ENCODE measurements at places on chromosomes 12 and 14. TPM values are rescaled to one million over a fixed set of nuclear protein-coding genes. Genes with fewer than 3 reads are reported as not detected.

DNA sequence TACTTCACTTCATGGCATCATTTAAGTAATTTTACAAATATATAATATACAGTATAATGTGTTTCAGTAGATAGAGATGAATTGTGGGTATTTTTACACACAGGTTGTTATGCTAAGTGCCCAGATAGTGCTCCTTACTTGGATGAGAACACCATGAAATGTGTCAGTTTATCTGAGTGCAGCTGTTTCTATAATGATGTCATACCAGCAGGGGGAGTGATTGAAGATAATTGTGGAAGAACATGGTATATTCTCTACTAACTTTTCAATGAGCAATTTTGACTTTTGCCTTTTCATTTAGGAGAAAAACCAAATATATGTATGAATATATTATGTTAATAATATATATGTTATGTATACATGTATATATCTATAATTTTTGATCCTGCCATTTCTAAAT, 221.6 kb downstream of the LRRK2 start:
- DNase-seq = no peak

DNA sequence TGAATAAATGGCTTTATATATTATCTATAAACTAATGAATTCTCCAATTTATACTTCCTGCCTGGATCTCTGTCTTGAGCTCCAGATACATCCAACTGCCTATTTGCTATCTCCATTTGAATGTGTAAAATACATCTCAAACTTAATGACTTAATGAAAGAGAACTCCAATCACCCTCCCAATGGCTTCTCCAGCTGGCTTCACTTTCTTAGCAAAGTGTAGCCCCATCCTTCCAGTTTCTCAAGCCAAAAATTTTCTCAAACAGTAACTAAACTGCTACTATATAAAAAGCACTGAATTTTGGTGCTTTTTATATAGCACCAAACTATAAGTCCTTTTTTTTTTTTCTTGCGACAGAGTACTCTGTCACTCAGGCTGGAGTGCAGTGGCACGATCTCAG, 2.6 kb downstream of the CRY1 start:
- no peak for DNase-seq

GRCh38 chr14:97687944-97688630, 890.9 kb downstream of the VRK1 start:
- DNase-seq = no peak

DNA sequence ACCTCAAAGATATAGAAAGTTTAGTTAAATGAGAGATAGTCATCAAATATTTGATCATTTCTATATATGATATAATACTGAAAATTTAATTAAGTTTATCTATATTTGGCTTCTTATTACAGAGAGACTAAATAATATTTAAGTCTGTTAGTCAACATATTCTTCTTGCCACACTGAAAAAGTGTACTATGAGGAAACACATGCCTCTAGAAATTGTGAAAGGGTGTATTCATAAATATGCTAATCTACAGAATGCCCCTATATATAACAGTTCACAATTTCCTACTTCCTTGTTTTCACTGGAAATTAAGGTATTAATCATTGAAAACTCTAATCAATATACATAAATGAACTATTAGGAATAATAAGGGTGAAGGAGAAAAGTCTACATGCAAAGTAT, 31.4 kb upstream of the ETV6 start:
- DNase-seq = no peak

- no peak for DNase-seq
Measured at GRCh38 chr14:54188064-54188666, 208.6 kb upstream of the CDKN3 start.

DNA sequence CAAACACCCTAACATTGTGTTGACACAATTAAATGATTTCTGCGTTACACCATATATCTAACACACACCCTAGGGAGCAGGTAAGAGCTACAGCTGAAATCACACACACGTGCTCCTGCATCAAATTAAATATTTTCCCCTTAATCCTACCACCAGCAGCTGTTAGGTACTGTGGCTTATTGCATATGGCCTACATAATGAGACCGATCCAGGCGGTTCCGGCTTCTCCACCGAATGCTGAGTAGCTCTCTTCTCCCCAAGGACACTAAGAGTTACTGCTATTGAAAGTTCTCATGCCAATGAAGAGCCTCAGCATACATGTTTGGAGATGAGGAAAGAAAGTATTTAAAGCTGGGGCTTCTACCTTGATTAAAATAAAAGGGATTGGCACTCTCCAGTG, 472.2 kb upstream of the STXBP6 start:
- DNase-seq = no peak

GRCh38 chr14:65369560-65369959, 43.0 kb upstream of the FUT8 start:
- peak; percentile 10 for DNase-seq

DNA sequence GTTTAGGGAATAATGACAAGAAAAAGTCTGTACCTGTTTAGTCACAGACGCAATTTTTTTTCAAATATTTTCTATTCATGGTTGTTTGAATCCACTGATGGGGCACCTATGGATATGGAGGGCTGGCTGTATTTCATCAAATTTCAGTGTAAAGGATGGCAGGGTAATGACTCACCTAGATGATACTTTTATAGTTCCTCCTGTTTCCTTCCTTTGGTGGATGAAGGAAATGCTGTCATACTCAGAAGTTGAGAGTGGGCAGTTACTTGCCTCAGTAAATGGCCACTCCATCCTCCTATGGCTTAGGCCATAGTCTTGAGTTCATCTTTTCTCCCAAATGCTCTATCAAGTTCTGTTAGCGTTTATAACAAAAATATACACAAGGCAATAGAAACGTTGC, 18.9 kb upstream of the C12orf71 start:
- no peak for DNase-seq

GRCh38 chr12:99983456-99984258, 1.1 kb downstream of the ANKS1B start:
- no peak for DNase-seq

GRCh38 chr14:91774140-91775096, 42.5 kb upstream of the CATSPERB start:
- DNase-seq = no peak

GRCh38 chr12:121217761-121218160, 7.8 kb downstream of the P2RX4 start:
- no peak for DNase-seq

- no peak for DNase-seq
Measured at GRCh38 chr12:48023386-48023785, 19.1 kb upstream of the COL2A1 start.

DNA sequence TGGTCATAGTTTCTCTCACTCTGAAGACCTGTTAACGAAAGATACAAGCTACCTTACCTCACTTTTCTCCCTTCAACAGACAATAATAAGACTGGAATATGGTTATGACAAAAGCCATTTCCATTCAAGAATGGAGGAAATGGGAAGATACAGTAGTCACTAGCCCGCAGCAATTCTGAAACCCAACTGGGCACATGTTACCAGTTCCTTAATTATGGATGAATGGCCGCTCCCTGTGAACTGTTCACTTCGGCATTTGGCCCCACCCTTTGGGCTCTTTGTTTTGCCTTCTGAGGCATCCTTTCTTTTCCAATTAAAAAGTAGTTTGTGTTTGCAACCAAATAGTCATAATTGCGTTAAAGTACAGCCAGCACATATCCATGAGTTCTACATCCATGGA, 19.0 kb downstream of the TRHDE start:
- DNase-seq = no peak

- no peak for DNase-seq
Measured at GRCh38 chr12:99259040-99259934, 388.3 kb upstream of the GARIN6 start.

- no peak for DNase-seq
Measured at GRCh38 chr12:3700861-3701260, 52.0 kb downstream of the CRACR2A start.

GRCh38 chr14:22748206-22748605, 18.3 kb upstream of the OXA1L start:
- no peak for DNase-seq

DNA sequence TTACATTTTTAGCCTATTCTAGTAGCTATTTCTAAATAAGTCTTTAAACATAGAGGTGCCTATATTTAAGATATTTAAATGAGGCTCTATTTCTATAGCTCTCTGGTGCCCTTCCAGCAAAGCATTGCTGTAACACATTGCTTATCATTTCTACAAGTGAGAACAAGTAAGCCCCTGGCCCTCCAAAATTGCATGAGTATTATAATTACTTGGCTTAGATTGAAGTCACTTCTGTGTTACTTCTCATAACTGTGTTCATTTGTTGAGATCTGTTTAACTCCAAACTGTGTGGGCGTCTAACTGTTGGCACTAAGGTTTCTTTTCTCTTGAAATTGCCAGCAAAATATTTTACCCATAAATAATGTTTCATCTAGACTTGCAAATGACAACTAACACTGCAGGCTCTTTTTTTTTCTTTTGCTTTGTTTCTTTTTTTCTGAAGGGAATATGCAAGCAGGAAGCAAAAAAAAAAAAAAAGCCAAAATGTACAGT, 66.5 kb downstream of the DAD1 start:
- no peak for DNase-seq

DNA sequence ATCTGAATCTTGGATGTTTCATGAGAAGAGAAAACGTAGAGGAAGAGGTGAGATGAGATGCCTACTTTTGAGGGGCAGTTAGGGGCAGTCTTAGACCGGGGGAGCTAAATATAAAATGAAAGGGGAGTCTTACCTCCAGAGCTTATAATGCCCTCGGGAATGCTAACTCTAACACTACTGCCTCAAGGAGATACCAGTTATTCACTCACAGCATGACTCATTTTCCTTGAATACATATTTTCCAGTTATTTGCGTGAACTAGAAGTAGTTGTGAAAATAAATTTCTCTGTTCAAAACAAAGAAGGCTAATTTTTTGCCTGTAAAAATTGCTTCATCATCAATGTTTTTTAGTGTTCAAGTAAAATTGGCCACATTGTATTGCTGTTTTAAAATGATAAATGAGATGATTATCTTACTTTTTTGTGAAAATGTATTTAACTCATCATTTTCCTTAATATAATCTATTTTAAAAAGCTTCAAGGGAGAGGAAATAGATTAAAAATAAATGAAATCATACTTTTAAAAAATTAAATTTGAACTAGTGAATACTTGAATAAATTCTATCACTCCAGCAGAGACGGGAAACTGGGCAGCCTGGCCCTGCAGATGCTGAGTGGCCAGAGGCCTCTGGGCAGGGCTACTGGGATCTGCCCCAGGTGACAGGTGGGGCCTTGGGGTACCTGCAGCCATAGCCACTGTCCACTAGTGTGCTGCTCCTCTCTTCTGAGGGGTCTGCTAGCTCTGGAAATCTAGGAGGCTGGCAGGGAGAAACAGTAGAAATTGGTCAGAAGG, 339.3 kb downstream of the EGLN3 start:
- no peak for DNase-seq

DNA sequence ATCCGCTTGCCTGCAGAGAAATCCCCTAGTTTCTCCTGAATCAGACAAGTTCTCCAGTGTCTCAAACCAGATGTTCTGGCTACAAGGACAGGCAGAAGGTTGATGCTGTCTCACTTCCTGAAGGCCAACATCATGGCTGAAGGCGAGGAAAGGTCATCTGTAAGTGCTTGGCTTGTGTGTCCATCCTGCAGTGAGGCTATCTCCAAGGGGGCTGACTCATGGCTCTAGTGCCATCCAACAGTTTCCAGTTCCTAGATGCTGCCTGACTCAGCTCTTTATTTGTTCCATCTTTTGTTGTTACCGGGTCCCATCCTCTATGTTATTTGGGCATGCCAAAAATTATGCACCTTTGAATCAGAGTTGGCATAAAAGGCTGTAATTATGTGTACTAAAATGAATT, 232.1 kb upstream of the TBX3 start:
- DNase-seq = no peak

DNA sequence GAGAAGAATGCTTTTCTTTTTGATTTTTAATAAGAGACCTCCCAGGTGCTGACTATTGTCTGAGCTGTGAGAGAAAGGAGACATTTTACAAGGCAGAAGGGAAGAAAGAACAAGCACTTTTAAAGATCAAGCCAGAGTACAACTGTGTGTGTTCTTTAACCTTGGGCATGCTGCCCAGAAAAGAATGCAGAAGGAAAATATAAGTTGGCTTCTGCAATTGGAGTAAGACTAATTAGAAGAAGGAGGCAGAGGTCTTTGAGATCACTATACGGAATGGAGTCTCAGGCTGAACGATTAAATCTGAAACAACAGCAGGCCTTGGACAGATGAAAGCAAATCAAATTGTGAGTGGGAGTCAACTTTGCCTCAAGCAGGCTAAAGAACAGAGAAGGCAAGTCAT, 230.5 kb downstream of the ATP23 start:
- DNase-seq = no peak

DNA sequence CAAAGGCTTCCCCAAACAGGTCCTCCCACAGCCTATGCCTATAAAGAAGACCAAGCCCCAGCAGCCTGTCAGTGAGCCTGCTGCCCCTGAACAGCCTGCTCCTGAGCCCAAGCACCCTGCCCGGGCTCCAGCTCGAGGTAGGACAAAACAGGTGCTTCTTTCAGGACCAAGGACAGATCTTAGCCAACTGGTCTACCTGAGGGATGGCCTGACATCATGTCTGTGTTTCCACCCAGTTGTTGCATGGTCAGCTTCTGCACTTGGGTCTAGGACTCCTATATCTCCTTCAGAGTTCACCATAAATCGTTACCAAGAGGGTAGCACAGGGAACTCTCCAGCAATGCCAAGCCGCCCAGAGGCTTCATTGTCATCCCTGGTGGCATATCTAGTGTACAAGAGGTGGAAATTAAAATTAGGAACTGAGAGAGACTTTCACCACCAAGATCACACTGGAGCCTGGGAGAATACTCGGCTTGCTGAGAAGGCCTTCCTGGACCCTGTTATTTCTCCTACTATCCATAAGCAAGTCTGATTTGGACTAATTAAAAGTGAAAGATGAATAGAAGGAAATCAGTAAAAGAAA, 38.2 kb upstream of the OAS1 start:
- no peak for DNase-seq

GRCh38 chr12:125220404-125221273, 155.4 kb downstream of the AACS start:
- DNase-seq = no peak

GRCh38 chr12:72197790-72198189, 74.4 kb upstream of the TRHDE start:
- DNase-seq = no peak

The BDKRB1 gene
- total RNA-seq = not detected

The SIX1 gene
- total RNA-seq = not detected

The SMARCC2 gene
- total RNA-seq = 78.5 TPM

The TEX52 gene
- total RNA-seq = not detected

The DAD1 gene
- 208 TPM for total RNA-seq

The GYS2 gene
- total RNA-seq = not detected

The CLEC6A gene
- total RNA-seq = not detected

The OR4Q2 gene
- not detected for total RNA-seq

The CCDC184 gene
- 0.33 TPM for total RNA-seq

The CAPZA3 gene
- not detected for total RNA-seq

The ATF7 gene
- total RNA-seq = 22.8 TPM

The UNC79 gene
- total RNA-seq = not detected

The TAC3 gene
- total RNA-seq = 0.32 TPM

The JPH4 gene
- total RNA-seq = 0.72 TPM

The IGF1 gene
- 2.1 TPM for total RNA-seq

The TMTC2 gene
- total RNA-seq = 1.7 TPM

The ZNF26 gene
- 17.4 TPM for total RNA-seq

The MGST1 gene
- not detected for total RNA-seq

The SCNN1A gene
- total RNA-seq = 2.7 TPM

The GLIPR1L2 gene
- not detected for total RNA-seq

The CD69 gene
- 143 TPM for total RNA-seq

The OAS2 gene
- total RNA-seq = 122 TPM

The CLEC1B gene
- not detected for total RNA-seq

Data from activated naive CD8-positive, alpha-beta T cell treated with anti-CD3 and anti-CD28 coated beads for 36 hours (primary cell).